HS-5 (cell line): ENCODE measurements at places on chromosomes 13 and 19.

GRCh38 chr19:3723883-3724282, 15.7 kb downstream of the TJP3 start:
- DNase-seq = no peak

- DNase-seq = no peak
Measured at GRCh38 chr13:87078947-87079795, 592.0 kb upstream of the SLITRK5 start.

GRCh38 chr13:40578055-40578454, 88.4 kb downstream of the FOXO1 start:
- DNase-seq = no peak

GRCh38 chr19:55614711-55615542, 9.4 kb downstream of the ZNF784 start:
- no peak for DNase-seq

GRCh38 chr13:30440910-30441703, 18.8 kb downstream of the UBE2L5 start:
- DNase-seq = no peak

DNA sequence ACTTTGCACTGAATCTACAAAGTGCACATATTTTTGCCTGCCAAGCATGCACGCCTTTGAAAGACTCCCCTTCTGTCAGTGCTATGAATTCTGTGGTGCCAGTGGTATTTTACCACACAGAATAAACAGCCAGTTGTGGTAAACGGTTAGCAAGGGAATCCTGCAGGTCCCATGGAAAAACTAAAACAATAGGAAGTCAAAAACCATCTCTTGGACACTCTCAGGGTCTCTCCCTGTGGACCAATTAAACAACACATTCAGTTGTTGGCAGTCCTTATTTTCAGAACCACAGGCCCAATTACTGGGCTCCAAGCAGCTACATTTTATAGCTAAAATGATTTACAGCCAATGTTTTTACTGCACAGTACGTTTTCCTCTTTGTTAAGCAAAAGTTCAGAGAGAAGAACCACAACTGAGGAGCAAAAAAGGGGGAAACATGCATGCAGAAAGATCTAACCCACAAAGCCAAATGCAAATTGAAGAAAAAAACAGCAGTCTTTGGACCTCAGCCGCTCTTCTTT, 116.9 kb downstream of the KCTD12 start:
- DNase-seq = no peak

- DNase-seq = no peak
Measured at GRCh38 chr13:98110749-98111148, 32.1 kb upstream of the FARP1 start.

DNA sequence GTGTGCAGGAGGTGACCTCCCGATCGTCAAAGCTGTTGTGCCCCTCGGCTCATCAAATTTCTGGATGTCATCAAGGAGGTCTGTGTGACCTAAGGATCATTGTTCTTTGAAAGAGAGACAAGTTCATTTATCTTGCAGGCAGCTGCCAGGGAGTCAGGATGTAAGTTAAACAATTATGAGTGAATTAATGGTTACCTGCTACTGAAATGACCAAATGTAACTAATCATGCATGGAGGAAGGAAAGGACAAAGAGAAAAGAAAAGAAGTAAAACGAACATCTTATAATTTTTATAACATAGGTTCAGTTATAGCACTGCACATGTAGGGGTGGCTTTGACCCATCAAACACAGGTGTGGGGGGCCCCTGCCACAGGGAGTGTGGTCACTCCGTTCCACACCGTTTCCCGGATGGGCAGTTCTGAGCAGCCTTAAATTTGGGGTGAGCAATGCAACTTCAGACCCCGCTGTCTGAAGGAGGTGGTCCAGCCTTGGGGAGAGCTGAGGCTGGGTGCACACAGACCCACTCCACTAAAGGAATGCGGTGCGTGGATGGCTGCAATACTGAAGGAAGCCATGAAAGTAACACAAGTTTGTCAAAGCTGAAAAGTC, 5.3 kb downstream of the CD22 start:
- DNase-seq = no peak

DNA sequence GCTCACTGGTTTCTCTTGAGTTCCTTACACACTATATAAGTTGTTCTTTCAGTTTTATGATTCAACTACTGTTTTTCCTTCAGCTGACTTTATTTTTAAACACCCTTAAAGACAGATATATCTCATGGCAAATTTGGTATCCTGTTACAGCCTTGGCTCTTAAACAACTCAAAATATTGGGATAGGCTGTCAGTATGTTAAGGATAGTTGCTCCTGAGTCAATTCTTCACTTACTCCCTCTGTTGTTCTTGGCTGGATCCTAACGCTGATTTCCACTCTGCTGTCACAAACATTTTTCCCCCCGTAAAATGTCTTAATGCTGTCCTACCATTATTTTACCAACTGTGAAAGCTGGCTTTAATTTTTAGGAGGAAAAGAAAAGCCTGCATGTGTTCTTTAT, 1.2 kb downstream of the KCNRG start:
- DNase-seq = no peak

- no peak for DNase-seq
Measured at GRCh38 chr19:32816555-32817099, 52.9 kb downstream of the SLC7A9 start.

- no peak for DNase-seq
Measured at GRCh38 chr19:41795031-41795461, 1.3 kb upstream of the CEACAM3 start.

- no peak for DNase-seq
Measured at GRCh38 chr19:51680474-51680873, 12.7 kb upstream of the SPACA6 start.

DNA sequence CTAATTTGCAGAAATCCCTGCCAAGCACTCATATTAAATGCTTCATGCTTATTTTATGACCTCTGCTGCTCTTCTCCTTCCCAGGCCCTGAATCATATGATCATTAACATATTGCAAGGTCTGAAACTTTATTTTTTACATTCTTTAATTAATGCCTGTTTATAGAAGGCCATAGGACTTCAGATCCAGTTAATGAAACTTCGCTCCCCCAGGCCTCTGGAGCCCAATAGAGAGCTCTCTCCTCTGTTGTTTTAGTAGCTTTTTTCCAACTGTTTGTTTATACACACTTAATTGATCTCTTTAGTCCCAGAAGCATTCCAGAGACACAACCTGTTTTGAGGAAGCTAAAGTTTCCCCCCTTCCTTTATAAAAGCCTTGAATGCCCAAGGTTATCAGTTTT, 68.3 kb downstream of the DACH1 start:
- no peak for DNase-seq

GRCh38 chr19:2758601-2759313, 18.9 kb upstream of the SLC39A3 start:
- DNase-seq = no peak

DNA sequence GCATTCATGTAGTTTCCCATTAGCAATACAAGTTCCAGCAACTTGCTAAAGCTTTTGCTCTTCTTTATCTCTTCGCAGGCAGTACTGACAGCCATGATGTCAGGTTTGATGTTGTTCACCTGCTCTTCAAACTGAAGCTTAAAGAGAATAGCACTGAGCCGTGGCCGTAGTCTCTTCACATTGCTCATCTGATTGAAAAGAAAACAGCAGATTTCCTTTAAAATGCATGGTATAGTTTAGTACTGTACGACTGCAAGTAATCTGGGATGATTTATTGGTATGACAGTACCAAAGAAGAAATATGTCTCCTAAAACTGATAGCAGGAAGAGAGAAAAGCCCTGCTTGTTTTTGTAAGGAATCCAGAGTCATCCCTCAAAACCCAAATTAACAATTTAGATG, 284.4 kb downstream of the DIAPH3 start:
- DNase-seq = no peak

DNA sequence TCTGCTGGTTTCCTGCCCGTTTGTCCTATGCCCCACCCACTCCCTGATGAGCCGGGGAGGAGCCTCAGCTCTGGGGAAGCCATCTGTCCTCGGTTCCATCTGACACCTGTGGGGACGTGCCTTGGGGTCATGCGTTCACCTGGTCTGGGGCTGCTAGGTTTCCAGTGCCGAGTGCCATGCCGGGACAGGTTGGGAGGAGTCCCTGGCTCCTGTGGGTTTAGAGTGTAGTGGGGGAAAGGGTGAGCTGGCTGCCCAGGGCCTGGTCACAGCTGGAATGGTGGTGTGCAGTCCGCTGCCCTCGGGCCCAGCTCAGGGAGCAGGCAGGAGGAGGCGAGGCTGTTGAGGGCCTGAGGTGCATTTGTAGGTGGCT, 2.5 kb downstream of the KDM4B start:
- no peak for DNase-seq

- DNase-seq = no peak
Measured at GRCh38 chr19:35936738-35937268, 629 bp downstream of the LRFN3 start.
